ENCODE measurements at places on chromosomes 12 and 14.

- DNase-seq = no peak
Observed at GRCh38 chr14:31920989-31921650, 156.0 kb upstream of the ARHGAP5 start.

- no peak for DNase-seq
Observed at GRCh38 chr12:107533218-107533617, 152.4 kb upstream of the PWP1 start.

GRCh38 chr14:53955671-53956426 lies 776 bp downstream of the BMP4 start:
- DNase-seq = no peak

DNA sequence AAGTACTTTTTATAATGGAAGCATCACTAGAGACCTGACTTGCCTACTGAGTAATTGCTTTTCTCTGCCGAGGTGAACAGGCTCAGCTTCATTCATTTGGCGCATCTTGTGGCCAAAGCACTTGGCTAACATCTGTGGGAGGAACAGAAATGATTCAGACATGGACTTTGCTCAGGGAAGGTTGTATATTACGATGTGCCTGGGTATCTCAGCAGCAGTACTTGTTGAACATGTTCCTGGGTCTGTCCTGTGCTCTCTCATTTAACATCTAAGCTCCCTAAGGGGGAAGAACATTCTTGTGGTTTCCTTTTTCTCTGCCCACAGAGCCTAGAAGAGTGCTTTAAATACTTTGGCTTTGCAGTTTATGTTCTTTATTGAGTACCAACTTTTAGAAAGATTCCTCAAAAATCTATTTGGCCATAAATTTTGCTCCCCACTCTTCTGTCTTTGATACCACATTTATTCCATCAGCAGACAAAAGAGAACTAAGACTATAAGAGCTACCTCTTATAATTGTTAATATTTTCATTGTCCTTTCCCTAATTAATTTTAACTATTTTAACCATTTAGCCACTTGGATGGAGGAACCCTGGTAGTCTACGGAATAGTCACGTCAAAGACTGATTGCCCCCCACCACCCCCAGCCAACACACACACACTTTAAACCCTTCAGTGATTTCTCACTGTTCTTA lies 101.2 kb upstream of the EGLN3 start:
- DNase-seq = no peak

All from germinal center (tissue), 1 donor.